G401 (cell line): ENCODE measurements at places on chromosomes 3 and 15.
A peak's percentile ranks its signal among the peaks of the same experiment; 100 is the strongest.

- no peak for DNase-seq
These were observed 29.2 kb downstream of the LRRK1 start for GRCh38 chr15:100948430-100948762.

- no peak for DNase-seq
These were observed 110.8 kb downstream of the GREM1 start for GRCh38 chr15:32828507-32829186.

GRCh38 chr15:58805095-58805494, 34.0 kb downstream of the MINDY2 start:
- DNase-seq = no peak

DNA sequence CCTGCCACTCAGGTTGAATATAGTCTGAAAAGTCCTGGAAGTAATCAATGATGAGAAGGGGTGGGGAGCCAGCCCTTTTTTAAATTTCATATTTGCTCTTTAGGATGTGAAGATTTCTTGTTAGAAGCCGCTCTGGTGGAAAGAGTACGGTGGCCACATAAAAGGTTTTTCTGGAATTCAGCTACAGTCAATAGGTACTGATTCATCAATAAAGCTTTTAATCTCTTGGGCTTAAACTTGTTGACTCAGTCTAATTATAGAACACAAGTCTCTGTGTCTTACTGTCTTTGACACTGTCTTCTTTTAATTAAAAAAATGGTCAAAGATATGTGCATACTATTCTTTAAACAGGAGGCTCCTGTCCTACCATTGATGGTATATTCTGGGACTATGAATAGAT, 99.9 kb upstream of the TP63 start:
- no peak for DNase-seq

GRCh38 chr3:45957586-45957985, 14.3 kb downstream of the CXCR6 start:
- no peak for DNase-seq

DNA sequence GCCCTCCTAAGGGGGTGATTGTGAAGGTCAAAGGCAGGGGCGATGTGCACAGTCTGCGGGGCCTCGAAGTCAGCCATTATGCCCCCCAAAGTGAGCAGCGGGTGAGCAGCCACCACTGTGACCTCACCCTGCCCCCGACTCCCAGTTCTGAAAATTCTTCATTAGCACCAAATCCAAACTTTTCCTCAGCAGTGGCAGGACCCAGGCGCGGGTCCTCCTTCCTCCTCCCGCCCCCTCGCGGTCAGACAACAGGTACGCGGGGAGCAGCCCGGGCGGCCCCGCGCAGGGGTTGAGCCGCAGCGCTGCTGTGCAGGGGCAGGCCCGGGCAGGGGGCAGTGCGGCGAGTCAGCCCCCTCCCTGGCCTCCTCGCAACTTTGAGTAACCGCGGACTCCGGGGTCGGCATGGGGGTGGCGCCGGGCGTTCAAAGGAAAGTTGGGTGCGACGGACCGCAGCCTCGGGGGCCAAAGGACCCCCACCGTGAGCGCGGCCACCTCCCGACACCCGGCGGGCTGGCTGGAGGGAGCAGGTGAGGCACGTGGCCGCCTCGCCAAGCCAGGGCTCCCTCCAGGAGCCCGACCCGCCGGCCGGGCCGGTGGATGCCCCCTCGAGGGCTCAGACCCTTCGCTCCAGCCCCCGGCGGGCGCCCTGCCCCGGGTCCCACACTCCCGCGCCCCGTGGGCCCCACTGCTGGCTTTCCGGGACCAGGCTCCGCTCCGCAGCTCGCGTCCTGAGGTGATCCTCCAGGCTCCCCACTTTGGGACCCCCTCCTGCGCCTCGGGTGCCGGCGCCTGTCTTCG, 49.4 kb upstream of the CCDC174 start:
- no peak for DNase-seq

- DNase-seq = no peak
These were observed 283.4 kb upstream of the ATP11B start for GRCh38 chr3:182509844-182510460.

DNA sequence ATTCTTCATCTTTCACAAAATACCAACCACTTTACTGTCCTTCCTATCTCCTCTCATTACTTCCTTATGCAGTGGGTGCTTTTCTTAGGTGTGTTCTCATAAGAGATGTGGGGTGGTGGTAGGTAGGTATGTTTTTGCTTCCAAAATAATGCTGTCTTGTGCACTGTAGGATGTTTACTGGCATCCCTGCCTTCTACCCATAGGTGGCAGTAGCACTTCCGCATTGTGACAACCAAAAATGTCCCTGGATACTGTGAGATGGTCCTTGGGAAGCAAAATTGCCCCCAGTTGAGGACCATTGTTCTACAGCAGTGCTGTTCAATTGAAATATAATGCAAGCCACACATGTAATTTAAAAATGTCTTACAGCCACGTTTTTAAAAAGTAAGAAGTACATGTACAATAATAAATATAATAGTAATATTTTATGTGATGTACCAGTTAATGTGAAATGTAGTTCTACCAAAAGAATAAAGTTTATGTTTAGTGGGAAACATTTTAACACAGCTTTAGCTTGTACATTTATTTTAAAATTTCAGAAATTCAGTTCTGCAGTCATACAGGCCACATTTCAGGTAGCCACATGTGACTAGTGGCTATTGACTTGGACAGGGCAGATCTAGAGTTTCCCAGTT, 75.2 kb downstream of the NEO1 start:
- peak; percentile 39 for DNase-seq

DNA sequence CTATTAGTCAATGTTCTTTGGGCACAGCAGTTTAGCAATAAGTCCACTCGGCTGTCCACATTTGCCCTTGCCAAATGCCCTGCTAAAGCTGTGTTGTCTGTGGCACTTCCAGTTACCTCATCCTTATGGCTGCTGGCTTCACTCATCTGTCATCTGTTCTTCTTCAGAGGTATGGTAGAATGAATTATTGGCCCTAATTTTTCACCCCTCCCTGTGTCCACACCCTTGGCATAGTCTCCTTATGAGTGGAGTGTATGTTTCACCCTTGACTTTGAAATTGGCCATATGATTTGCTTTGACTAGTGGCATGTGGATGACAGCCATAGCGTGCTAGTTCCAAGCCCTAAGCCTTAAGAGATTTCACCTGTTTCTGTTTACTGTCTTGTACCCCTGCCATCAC, 72.1 kb upstream of the EPHB1 start:
- DNase-seq = no peak

DNA sequence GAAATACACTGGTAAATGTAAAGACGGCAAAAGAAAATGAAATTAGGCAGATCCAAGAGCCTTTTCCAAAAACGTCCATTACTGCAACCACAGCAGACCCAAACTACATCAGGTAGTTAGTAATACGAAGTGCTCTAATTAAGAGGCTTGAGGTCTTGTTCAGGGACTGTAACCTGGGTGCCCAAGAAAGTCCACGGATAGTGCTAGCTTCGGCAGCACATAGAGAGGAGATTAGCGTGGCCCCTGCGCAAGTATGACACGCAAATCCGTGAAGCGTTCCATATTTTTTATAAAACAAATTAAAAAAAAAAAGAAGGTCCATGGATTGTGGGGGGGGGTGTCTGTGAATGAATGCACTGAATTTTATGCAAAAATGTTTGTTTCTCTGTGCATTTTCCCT, 1.4 kb downstream of the COPB2 start:
- DNase-seq = no peak

DNA sequence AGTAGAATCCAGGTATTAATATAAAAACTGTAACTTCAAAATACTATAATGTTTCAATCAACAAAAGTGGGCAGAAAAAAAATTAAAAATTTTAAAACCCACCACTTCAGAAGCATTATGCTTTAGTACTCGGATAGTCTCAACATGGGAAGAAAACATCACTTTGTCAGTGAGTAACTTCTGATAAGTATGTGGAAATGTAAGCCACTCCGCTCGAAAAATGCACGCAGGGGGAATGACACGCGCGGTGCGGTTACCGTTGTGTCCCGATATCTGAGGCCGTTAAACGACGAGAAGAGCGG, 656 bp downstream of the NGLY1 start:
- no peak for DNase-seq

DNA sequence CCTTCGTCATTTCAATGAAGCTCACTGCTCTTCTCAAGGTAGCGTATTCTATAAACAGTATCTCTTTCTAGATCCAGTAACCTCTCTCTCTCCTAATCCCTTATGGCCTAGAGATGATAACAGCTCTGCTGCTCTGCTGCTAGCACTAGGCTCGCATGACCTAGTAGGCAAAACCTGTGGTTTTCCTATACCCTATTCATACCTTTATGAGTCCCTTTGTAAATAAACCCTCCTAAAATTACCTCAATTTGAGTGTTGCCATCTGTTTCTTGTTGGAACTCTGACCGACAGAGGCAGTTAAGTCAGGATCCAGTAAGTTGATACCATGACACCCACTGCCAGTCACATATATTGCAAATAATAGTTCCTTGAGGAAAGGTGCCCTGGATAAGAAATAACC, 7.3 kb downstream of the CCDC14 start:
- no peak for DNase-seq

GRCh38 chr3:194280777-194281176, 70.4 kb downstream of the CPN2 start:
- no peak for DNase-seq
